Heart right ventricle (tissue), 16 donors: ENCODE measurements at places on chromosomes 1 and 21. TPM values are rescaled to one million over a fixed set of nuclear protein-coding genes. Genes with fewer than 3 reads are reported as not detected.

Gene TRAF5
- total RNA-seq: 1.3 TPM

Gene ENAH
- total RNA-seq: 201 TPM

Gene NCF2
- 5.2 TPM for total RNA-seq

Gene NUP210L
- not detected for total RNA-seq

Gene GBP3
- 6.2 TPM for total RNA-seq

Gene MYCL
- total RNA-seq: 0.43 TPM

Gene SNIP1
- total RNA-seq: 11.4 TPM

Gene SYCP1
- total RNA-seq: not detected
